Activated CD4-positive, alpha-beta memory T cell treated with anti-CD3 and anti-CD28 coated beads for 36 hours (primary cell): ENCODE measurements at places on chromosomes 4 and X. TPM values are rescaled to one million over a fixed set of nuclear protein-coding genes. Genes with fewer than 3 reads are reported as not detected.

GRCh38 chrX:128676651-128677050, 624.4 kb upstream of the ACTRT1 start:
- no peak for DNase-seq
- no peaks in the 10 kb centered on the region for H3K27me3 ChIP-seq
- no peak overlapping the region for H3K4me3 ChIP-seq
- H3K4me1 ChIP-seq = no peaks in the 10 kb centered on the region
- H3K36me3 ChIP-seq = no peaks in the 10 kb centered on the region
- no peak overlapping the region for H3K27ac ChIP-seq

DNA sequence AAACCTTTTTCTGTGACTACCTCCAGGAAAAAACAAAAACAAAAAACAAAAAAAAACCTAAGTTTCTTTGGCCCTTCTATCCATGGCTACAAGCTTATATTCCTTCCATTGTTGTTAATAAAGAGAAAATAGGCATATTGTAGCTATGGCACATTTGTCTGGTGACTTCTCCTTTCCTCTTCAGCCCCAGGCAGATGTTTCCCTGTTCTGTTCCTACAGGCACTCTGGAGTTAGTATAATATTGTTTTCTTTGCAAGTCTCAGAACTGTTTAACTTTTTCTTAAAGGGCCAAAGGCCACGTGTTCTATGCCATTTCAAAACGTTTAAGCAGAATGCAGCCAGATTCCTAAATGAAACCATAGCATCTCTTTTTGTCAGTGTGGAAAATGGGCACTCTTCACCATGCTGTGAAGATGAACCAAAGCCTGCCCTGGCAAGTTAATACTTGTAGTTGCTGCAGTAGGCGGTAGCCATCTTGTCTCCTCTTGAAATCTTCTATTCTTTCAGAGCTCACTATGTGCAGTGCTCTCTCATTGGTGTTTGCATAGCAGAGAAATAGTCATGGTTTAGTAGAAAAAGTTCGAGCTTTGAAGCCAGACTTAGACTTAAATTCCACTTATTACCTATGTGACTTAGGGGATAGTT, 44.8 kb upstream of the MTMR1 start:
- no peaks in the 10 kb centered on the region for H3K27me3 ChIP-seq
- peaks cover 21% of the 10 kb centered on the region for H3K4me1 ChIP-seq
- no peak overlapping the region for H3K27ac ChIP-seq
- no peak overlapping the region for H3K4me3 ChIP-seq

DNA sequence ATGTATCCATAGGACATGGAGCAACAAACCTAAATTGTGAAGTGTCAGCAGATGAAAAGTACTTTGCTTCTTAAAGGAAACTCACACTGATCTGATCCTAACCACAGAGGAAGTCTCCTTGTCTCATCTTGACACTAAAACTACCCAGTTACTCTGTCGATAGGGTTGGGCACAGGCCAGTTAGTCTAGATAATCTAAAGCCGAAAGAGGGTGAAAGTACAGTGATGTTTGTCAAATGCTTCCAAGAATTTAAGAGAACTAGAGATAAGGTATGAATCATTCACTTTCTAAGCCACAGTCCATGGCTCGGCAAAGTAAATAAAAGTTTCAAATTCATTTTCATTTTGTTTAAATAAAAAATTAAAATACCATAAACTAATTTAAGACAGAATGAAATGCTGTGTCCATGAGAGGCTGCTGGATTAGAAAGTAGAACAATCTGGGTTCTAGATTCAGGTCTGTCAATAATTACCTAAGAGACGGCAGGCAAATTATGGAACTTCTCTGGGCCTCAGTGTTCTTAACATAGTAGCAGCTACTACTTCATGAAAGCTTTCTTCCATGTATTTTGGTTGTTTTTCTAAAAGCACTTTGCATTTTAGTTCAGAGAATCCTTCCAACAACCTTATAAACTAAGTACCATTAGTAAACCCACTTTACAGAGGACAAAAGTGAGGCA, 176.7 kb downstream of the LDB2 start:
- H3K4me1 ChIP-seq = no peaks in the 10 kb centered on the region
- H3K27ac ChIP-seq = no peak overlapping the region
- no peaks in the 10 kb centered on the region for H3K36me3 ChIP-seq
- DNase-seq = no peak
- H3K27me3 ChIP-seq = no peaks in the 10 kb centered on the region

GRCh38 chr4:1041147-1041935, 29.9 kb downstream of the FGFRL1 start:
- no peaks in the 10 kb centered on the region for H3K36me3 ChIP-seq
- no peak for DNase-seq
- H3K27ac ChIP-seq = no peak overlapping the region
- H3K27me3 ChIP-seq = peaks cover 9% of the 10 kb centered on the region
- no peak overlapping the region for H3K4me3 ChIP-seq

DNA sequence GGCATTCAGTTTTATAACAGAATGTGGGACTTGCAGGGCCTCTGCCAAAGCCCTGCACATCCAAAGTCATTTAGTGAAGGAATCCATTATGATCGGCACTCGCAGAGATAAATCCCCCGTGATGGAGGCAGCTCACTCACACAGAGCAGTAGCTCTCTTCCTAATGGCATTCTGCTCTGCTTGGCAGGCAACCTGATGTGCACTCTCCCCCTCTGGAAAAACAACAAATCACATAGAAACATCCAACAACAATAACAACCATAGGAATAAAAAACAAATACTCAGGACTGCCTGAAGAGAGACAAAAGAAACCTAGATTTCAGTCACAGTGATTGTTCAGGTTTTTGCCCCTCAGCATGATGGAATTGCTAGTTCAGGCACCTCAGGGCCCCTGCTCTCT, 59.7 kb downstream of the NAA11 start:
- H3K4me3 ChIP-seq = no peak overlapping the region
- no peaks in the 10 kb centered on the region for H3K4me1 ChIP-seq
- DNase-seq = no peak
- no peaks in the 10 kb centered on the region for H3K27me3 ChIP-seq

The SPRY1 gene
- 11.1 TPM for total RNA-seq

The CTAG1A gene
- not detected for total RNA-seq

- no peak overlapping the region for H3K27ac ChIP-seq
- H3K27me3 ChIP-seq = no peaks in the 10 kb centered on the region
- no peaks in the 10 kb centered on the region for H3K36me3 ChIP-seq
- DNase-seq = no peak
Observed at GRCh38 chr4:63269156-63269555, 1140.1 kb downstream of the TECRL start.

- no peak overlapping the region for H3K4me3 ChIP-seq
- H3K27me3 ChIP-seq = no peaks in the 10 kb centered on the region
- H3K36me3 ChIP-seq = no peaks in the 10 kb centered on the region
- no peak for DNase-seq
- H3K27ac ChIP-seq = no peak overlapping the region
- H3K4me1 ChIP-seq = no peaks in the 10 kb centered on the region
Observed at GRCh38 chrX:46386511-46386910, 158.7 kb downstream of the ZNF674 start.

The PAGE2B gene
- 0.70 TPM for total RNA-seq

GRCh38 chr4:177163532-177163931, 146.1 kb upstream of the NEIL3 start:
- DNase-seq = no peak
- no peak overlapping the region for H3K27ac ChIP-seq
- no peaks in the 10 kb centered on the region for H3K27me3 ChIP-seq
- H3K4me3 ChIP-seq = no peak overlapping the region

GRCh38 chr4:26877406-26877805, 16.8 kb downstream of the STIM2 start:
- H3K36me3 ChIP-seq = peaks cover 11% of the 10 kb centered on the region
- H3K4me3 ChIP-seq = no peak overlapping the region
- no peak for DNase-seq
- peaks cover 75% of the 10 kb centered on the region for H3K4me1 ChIP-seq

DNA sequence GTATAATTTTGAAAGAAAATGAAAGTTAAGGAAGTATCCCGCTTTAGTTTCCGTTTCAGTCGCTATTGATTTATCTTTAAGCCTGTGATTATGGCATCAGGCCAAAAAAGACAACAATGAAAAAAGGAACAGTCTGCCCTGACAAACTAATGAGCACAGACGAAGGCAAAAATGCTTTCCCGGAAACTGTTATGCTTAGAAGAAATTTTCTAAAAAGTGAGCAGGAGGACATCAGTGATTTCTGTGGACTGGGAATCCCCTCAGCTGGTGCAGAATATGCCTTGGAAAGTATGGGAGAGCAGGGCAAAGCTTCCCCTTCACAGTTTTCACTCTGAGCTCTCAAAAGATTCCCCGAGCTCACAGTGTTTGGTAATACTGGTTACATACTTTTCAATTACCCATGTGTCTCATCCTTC, 5.1 kb upstream of the CXCL10 start:
- no peaks in the 10 kb centered on the region for H3K36me3 ChIP-seq
- peaks cover 32% of the 10 kb centered on the region for H3K4me1 ChIP-seq
- no peak for DNase-seq
- no peaks in the 10 kb centered on the region for H3K27me3 ChIP-seq
- H3K27ac ChIP-seq = no peak overlapping the region

- H3K4me1 ChIP-seq = no peaks in the 10 kb centered on the region
- no peak for DNase-seq
- H3K4me3 ChIP-seq = no peak overlapping the region
- no peak overlapping the region for H3K27ac ChIP-seq
Observed at GRCh38 chr4:9970399-9971011, 50.8 kb downstream of the SLC2A9 start.
